ENCODE measurements at places on chromosomes 16 and 17. TPM values are rescaled to one million over a fixed set of nuclear protein-coding genes. Genes with fewer than 3 reads are reported as not detected.

GRCh38 chr17:33968350-33969044, 286.6 kb upstream of the CCL2 start:
- H3K27ac ChIP-seq: peak overlapping the region; percentile 48
- DNase-seq: peak; percentile 80
- no peak overlapping the region for H3K4me3 ChIP-seq
- H3K36me3 ChIP-seq: no peaks in the 10 kb centered on the region

DNA sequence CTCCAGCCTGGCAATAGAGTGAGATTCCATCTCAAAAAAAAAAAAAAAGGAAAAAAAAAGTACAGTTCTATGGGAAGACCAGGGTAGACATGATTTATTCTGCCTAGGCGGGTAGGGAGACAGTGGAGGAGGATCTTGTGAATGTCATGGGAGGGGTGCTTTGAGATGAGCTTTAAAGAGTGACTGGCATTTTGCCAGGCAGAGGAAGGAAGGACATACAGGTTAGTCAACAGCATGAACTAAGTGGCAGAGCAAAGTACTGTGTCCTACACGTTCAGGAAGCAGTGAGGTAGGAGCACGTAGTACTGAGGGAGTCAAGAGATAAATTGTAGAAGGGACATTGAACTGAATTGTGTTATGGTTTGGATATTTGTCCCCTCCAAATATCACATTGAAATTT, 451.5 kb downstream of the TOX3 start:
- no peaks in the 10 kb centered on the region for H3K36me3 ChIP-seq
- no peak overlapping the region for H3K4me3 ChIP-seq
- H3K4me1 ChIP-seq: no peaks in the 10 kb centered on the region

- DNase-seq: peak; percentile 50
- no peak overlapping the region for H3K27ac ChIP-seq
- H3K4me3 ChIP-seq: no peak overlapping the region
- no peaks in the 10 kb centered on the region for H3K27me3 ChIP-seq
- peaks cover 3% of the 10 kb centered on the region for H3K4me1 ChIP-seq
Observed at GRCh38 chr17:74870512-74870911, 2.3 kb downstream of the FDXR start.

DNA sequence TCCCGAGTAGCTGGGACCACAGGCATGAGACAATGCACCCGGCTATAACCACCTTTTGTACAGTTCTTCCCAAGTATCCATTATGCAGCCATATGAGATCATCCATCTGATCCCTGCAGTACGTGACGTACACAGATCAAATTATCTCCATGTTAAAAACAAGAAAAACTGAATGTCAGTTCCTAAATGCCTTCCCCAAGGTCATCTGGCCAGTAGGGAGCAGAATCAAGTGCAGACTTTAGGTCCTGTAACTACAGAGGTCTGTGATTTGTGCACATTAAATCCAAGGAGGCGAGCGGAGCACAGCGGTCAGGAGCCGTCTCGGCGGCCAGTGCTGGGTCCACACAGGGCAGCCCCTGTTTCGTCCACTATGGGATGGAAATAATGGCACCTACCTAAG, 23.7 kb downstream of the ZCCHC14 start:
- DNase-seq: no peak
- H3K4me3 ChIP-seq: no peak overlapping the region
- H3K36me3 ChIP-seq: no peaks in the 10 kb centered on the region
- H3K4me1 ChIP-seq: peaks cover 16% of the 10 kb centered on the region

GRCh38 chr16:81846105-81846504, 67.0 kb downstream of the PLCG2 start:
- no peaks in the 10 kb centered on the region for H3K36me3 ChIP-seq
- no peak overlapping the region for H3K27ac ChIP-seq
- no peaks in the 10 kb centered on the region for H3K4me1 ChIP-seq
- no peak overlapping the region for H3K4me3 ChIP-seq
- H3K27me3 ChIP-seq: no peaks in the 10 kb centered on the region

GRCh38 chr17:8149419-8150193, 2.6 kb downstream of the PER1 start:
- H3K27ac ChIP-seq: no peak overlapping the region
- no peaks in the 10 kb centered on the region for H3K36me3 ChIP-seq
- no peak overlapping the region for H3K4me3 ChIP-seq
- no peak for DNase-seq

DNA sequence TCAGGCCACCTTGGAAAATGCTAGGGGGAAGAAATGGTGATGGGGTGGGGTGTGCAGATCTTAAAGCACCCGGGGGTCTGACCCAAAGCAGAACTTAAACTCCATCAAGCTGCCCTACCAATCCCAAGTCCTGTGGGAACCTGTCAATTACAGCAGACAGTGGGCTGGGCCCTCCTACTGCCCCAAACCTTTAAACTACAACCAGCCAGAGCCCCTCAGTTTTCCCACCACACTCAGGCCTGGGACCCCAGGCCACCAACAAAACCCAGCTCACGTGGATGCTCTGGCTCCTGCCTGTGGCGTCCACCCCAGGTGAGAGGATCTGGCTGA, 2.7 kb downstream of the MYO18A start:
- no peak for DNase-seq
- H3K27me3 ChIP-seq: no peaks in the 10 kb centered on the region
- no peak overlapping the region for H3K27ac ChIP-seq
- no peak overlapping the region for H3K4me3 ChIP-seq

DNA sequence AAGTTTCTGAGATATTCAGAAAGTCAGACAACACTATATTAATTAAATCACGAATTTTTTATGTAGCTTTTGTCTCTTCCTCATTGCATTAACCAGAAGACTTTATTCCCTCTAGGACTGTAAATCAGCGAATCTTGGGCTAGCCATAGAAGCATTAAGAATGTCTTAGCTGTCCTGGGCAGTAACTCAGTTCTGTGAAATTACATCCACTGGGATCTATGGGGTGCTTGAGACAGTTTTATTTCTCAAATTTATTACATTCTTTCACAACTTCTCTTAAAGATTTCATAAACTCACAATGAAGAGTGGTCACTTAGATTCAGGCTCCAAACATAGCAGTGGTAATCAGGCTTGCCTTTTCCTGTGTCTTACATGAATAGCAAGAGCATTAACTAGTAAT, 1153.4 kb downstream of the CDH8 start:
- H3K4me3 ChIP-seq: no peak overlapping the region
- H3K4me1 ChIP-seq: no peaks in the 10 kb centered on the region
- DNase-seq: no peak
- no peak overlapping the region for H3K27ac ChIP-seq
- no peaks in the 10 kb centered on the region for H3K27me3 ChIP-seq

GRCh38 chr17:41667280-41668041, 21.2 kb upstream of the EIF1 start:
- H3K27ac ChIP-seq: no peak overlapping the region
- no peaks in the 10 kb centered on the region for H3K27me3 ChIP-seq
- 0 out of 2 replicates have a peak, but pooled peaks cover 2% of the 10 kb centered on the region for H3K4me1 ChIP-seq

DNA sequence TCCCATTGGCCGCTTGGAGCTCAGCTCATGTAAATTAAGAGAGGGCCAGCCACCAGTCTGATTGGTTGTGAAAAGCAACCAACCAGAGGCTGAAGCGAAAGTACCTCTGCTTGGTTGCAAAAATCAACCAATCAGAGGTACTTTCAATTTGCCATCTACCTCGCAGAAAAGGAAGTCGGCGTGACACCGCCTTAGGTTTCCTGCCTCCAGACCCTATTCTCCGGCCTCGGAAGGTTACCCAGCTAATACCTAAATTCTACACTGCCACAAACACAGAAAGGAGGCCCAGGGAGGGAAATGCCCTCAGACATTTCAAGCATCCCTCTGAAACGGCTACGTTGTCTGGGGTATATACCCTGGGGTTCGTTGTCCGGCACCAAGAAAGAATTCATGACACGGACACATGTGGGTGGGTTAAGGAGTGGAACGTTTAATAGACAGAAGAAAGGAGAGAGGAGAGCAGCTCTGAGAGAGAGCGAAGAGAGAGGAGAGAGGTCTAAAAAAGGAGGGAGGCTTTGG, 481.3 kb downstream of the TMEM114 start:
- no peaks in the 10 kb centered on the region for H3K36me3 ChIP-seq
- no peak for DNase-seq
- no peak overlapping the region for H3K27ac ChIP-seq

DNA sequence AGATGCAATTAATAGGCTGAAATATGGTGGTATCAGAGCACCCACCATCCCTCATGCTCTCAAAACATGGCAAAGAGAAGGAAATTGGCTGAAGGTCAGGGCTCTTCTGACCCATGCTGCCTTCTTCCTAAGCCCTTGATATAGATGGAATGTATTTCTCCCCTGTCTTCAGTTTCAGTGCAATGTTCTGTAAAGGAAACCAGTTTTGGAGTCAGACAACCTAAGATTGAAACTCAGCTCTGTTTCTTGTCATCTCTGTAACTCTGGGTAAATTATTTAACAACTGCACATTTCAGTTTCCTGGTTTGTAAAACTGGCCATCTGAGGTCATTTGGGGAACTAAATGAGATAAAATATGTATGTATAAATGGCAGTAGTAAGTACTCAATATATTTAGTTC, 243.9 kb downstream of the CA10 start:
- no peak overlapping the region for H3K27ac ChIP-seq
- H3K4me1 ChIP-seq: no peaks in the 10 kb centered on the region
- H3K36me3 ChIP-seq: no peaks in the 10 kb centered on the region
- DNase-seq: no peak
- H3K4me3 ChIP-seq: no peak overlapping the region

DNA sequence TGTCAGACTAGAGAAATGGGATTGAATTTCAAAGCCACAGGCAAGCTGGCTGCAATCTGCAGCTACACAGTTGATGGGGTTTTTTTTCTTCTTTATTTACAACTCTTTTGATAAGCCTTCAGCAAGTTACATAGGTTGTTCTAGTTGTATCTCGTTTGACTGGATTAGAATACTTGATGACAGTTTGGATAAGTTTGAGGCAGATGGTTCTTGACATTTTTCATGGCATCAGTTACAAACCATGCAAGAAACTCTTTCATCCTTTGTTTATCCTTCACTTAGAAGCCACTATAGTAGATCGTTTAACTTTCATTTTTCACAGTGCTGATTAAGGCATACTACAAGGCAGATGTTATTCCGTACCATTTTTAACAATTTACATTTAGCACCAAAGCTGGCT, 238.9 kb downstream of the TOX3 start:
- H3K4me3 ChIP-seq: no peak overlapping the region
- H3K27me3 ChIP-seq: no peaks in the 10 kb centered on the region
- H3K27ac ChIP-seq: no peak overlapping the region

GRCh38 chr16:78150233-78150632, 50.8 kb downstream of the WWOX start:
- no peak overlapping the region for H3K4me3 ChIP-seq
- no peaks in the 10 kb centered on the region for H3K27me3 ChIP-seq
- no peaks in the 10 kb centered on the region for H3K36me3 ChIP-seq
- no peak for DNase-seq
- H3K4me1 ChIP-seq: peaks cover 5% of the 10 kb centered on the region

GRCh38 chr17:80126449-80126715, 20.5 kb downstream of the EIF4A3 start:
- H3K36me3 ChIP-seq: no peaks in the 10 kb centered on the region
- peaks cover 15% of the 10 kb centered on the region for H3K4me1 ChIP-seq
- H3K27me3 ChIP-seq: no peaks in the 10 kb centered on the region
- H3K4me3 ChIP-seq: no peak overlapping the region
- no peak overlapping the region for H3K27ac ChIP-seq

GRCh38 chr16:83397601-83398291, 410.0 kb upstream of the HSBP1 start:
- no peak for DNase-seq
- H3K27ac ChIP-seq: no peak overlapping the region
- no peak overlapping the region for H3K4me3 ChIP-seq
- H3K4me1 ChIP-seq: peaks cover 5% of the 10 kb centered on the region
- no peaks in the 10 kb centered on the region for H3K36me3 ChIP-seq

GRCh38 chr16:67525176-67525860, 3.3 kb upstream of the RIPOR1 start:
- H3K4me1 ChIP-seq: no peaks in the 10 kb centered on the region
- DNase-seq: no peak
- no peak overlapping the region for H3K4me3 ChIP-seq
- no peaks in the 10 kb centered on the region for H3K27me3 ChIP-seq

GRCh38 chr17:35038453-35038852, 25.1 kb downstream of the RFFL start:
- H3K36me3 ChIP-seq: no peaks in the 10 kb centered on the region
- H3K4me3 ChIP-seq: no peak overlapping the region
- H3K27me3 ChIP-seq: no peaks in the 10 kb centered on the region
- no peaks in the 10 kb centered on the region for H3K4me1 ChIP-seq

- H3K36me3 ChIP-seq: no peaks in the 10 kb centered on the region
- H3K4me1 ChIP-seq: no peaks in the 10 kb centered on the region
- H3K27me3 ChIP-seq: peaks cover 6% of the 10 kb centered on the region
Observed at GRCh38 chr17:74623693-74624093, at the start of gene CD300E. Gene CD300E (minus strand): TSS chr17:74623738. CDS start chr17:74623621, 117 bp downstream.

DNA sequence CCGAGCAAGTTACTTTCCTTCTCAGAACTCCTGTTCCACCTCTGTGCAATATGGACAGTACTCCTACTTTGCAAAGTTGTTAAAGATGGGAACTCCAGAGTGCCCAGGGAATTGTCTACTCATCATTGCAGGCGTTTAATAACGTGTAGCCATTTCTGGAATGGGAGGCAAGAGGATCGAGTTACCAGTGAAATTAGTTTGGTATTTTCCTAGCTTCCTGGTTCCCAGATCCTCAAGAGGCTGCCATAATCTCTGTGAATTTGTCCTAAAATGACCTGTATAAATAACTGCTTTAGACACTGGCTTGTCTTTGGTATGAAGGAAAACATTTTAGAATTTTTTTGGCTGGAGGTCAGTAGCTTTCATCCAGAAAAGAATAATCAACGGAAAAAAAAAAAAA, 27.7 kb downstream of the WWOX start:
- H3K4me1 ChIP-seq: peaks cover 17% of the 10 kb centered on the region
- DNase-seq: no peak

DNA sequence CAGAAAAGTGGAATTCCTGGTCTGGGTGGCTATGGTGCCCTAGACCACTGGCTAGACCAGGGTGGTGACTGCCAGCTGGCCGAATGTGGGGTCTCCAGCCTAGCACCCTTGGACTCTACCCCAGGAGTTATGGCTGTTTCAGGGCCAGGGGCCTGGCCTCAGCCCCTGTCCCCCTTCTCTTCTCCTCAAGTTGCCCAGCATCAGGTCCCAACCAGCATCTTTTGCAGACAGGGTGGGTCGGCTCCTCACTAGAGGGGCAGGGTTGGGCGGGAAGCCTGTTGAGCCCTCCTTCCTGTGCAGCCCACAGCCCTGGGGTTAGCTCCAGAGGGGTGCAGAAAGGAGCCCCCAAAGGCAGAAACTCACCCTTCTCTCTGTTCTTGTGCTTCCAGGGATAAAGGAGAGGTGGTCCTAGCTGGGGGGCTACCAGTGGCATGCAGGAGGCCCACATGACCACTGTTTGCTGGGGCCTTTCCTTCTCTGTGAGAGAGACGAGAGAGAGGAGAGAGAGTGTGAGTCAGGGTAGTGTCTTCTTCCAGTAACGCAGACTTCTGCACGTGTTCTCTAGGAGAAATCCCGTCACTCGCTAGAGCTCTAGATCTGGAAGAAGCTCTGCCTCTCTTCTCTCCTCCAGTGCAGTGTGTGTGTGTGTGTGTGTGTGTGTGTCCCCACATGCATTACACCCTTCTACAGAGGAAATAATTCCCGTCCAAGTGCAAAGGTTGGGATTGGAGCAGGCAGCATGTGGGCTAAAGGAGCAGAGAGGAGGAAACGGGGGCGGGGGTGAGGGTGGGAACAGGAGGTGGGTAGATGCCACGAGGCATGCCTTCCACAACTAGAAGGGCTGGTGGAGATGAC, 209.4 kb downstream of the SEC14L1 start:
- no peak overlapping the region for H3K27ac ChIP-seq
- H3K27me3 ChIP-seq: no peaks in the 10 kb centered on the region
- H3K36me3 ChIP-seq: no peaks in the 10 kb centered on the region
- no peak overlapping the region for H3K4me3 ChIP-seq
- DNase-seq: no peak

The KCNH6 gene
- not detected for total RNA-seq

The SLC12A3 gene
- total RNA-seq: not detected

The OR1A1 gene
- not detected for total RNA-seq

The PPL gene
- total RNA-seq: 0.18 TPM

The ADCY9 gene
- 17.9 TPM for total RNA-seq

The ZG16 gene
- not detected for total RNA-seq

The PERCC1 gene
- total RNA-seq: 111 TPM

The ADGRG3 gene
- not detected for total RNA-seq
